GM23338 (cell line): ENCODE measurements at places on chromosomes 7 and 10. TPM values are rescaled to one million over a fixed set of nuclear protein-coding genes. Genes with fewer than 3 reads are reported as not detected.

The TPST1 gene
- total RNA-seq: 19.2 and 20.4 TPM in 2 replicates

The HECTD2 gene
- total RNA-seq: 14.4 and 18.2 TPM in 2 replicates

The ITIH2 gene
- not detected in 2 replicates for total RNA-seq

The SUGCT gene
- 2.1 and 5.6 TPM in 2 replicates for total RNA-seq

The PSMC2 gene
- 99.8 and 131 TPM in 2 replicates for total RNA-seq
